ENCODE measurements at places on chromosomes 5 and 9.

- DNase-seq, result no peak
Measured at GRCh38 chr9:99071313-99072039, 33.4 kb upstream of the TGFBR1 start.

GRCh38 chr5:148791334-148791667, 35.1 kb upstream of the ADRB2 start:
- DNase-seq, result no peak

- no peak for DNase-seq
Measured at GRCh38 chr9:110141227-110141793, 66.6 kb downstream of the C9orf152 start.

DNA sequence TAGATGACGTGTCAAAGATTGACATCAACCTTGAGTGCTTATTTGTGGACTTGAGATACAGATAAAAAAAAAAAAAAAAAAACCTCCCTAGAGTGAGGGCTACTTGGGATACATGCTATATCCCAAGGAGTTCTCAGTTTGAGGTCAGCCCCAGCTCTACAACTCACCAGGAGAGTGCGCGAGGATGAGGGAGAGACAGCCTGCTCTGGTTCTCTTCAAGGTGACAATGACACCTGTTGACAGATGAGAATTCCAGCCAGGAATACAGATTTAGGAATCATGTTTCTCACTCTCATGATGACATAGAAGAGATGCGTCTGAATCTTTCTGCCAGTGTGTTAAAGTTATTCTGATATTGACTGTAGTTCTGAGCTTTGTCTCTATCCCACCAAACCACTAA, 24.9 kb upstream of the ARHGAP26 start:
- DNase-seq, result no peak

GRCh38 chr5:131854134-131854533, 57.3 kb upstream of the FNIP1 start:
- no peak for DNase-seq

GRCh38 chr9:5002811-5003210, 17.7 kb downstream of the JAK2 start:
- no peak for DNase-seq

- no peak for DNase-seq
Measured at GRCh38 chr9:83936523-83936922, 15.3 kb upstream of the KIF27 start.

GRCh38 chr5:38011668-38012188, 171.9 kb upstream of the GDNF start:
- no peak for DNase-seq

- DNase-seq, result no peak
Measured at GRCh38 chr5:169416583-169417196, 115.8 kb upstream of the SLIT3 start.

DNA sequence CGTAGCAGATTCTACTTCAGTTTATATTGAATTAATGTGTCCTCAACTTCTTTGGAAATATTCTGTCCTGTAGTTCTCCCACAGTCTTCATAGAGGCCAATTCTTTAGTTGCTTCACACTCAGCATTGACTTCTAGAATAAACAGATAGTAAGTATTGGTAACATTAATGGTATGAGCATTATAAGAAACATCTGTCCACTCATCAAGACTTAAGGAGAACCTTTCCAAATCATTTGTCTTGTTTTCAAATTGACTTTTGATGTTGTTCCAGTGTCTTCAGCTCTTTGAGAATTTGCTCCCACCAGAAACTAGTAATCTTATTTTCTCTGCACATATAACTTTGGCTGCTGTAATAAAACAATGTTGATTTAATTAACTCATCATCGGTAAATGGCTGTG, 18.3 kb downstream of the RANBP17 start:
- no peak for DNase-seq

DNA sequence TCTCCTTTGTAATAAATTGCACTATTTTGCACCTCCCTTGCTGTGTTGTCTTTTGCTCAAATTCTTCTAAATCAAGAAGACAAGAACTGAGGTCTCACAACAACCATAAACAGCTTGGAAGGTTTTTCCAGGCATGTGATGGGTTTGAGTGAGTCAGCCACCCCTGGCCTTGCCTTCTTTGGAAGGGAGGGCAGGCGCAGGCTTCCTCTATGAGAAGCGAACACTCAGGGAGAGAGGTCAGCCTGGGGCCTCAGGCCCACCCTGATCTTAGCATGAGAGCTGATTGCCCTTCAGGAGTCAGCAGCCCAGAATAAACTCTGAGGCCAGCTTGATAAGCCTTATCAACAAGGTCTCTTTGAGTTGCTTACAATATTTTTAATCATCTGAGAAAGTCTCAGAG, 31.6 kb downstream of the S1PR3 start:
- no peak for DNase-seq

GRCh38 chr9:129423216-129423615, 197.7 kb downstream of the C9orf50 start:
- no peak for DNase-seq

GRCh38 chr5:158135682-158136179, 276.8 kb upstream of the CLINT1 start:
- DNase-seq, result no peak

GRCh38 chr9:38358390-38359296, 33.9 kb upstream of the ALDH1B1 start:
- no peak for DNase-seq

- peak; percentile 51 for DNase-seq
Measured at GRCh38 chr9:137311986-137312851, 10.1 kb upstream of the NRARP start.

DNA sequence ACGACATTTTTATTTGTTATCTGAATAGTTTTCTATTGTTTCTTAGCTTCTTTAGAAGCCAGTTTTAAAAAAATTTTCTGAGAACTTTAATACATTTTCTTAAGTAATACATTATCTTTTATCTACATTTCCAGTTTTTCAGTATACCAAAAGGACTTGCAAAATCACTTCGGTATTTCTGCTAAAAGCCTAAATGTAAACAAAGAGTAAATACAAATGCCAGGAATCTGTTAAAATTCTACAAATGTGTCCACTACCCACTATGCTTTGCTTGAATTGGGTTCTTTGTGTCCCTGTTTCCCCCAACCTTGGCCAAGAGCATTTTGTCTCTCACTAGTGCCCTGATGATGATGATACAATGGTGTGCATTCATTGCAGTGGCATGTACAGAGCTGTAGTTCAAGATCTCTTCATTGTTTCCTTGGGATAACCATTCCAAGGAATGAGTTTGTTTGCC, 611.2 kb downstream of the NR2F1-AS1 start:
- DNase-seq, result no peak

Measured in breast epithelium (tissue), 4 donors.